ENCODE measurements at places on chromosomes 2 and 18. TPM values are rescaled to one million over a fixed set of nuclear protein-coding genes. Genes with fewer than 3 reads are reported as not detected.

GRCh38 chr2:12060886-12061285 is 314.5 kb downstream of the LPIN1 start:
- no peak for DNase-seq

DNA sequence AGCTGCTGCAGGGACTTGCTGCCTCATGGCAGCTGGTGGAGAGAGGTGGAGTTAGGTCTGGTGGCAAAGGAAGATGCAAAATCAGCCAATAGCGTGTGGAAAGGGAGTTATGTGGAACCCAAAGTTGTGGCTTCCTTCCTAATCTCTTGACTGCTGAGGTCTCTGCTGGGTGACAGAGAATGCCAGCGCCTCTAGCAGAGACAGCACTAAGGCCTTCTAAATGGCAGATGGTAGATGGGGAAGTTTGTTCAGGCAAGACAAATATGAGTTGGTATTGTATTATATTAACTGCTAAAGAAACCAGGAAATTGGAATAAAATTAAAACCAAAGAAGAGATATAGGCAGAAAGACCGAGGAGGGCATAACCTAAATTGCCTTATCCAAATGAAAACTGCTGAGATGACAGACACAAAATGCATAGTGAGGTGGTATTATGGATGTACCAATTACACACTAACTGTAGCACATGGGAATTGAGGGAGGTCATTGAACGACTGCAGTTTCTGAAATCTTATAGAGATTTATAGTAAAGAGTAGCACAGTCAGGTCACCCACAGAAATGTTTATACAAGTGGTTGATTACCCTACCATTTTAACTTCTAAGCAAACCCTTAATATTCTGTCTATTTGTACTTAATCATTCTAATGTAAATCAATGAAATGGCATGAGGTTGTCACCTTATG is 246.6 kb upstream of the SESTD1 start:
- DNase-seq, result no peak

GRCh38 chr2:41657226-41657625 is 390.6 kb upstream of the PKDCC start:
- no peak for DNase-seq

Gene BCS1L
- total RNA-seq, result 49.1 TPM

Gene EVX2
- not detected for total RNA-seq

Gene LAMA1
- 0.17 TPM for total RNA-seq
